ENCODE measurements at places on chromosomes 1 and 21. TPM values are rescaled to one million over a fixed set of nuclear protein-coding genes. Genes with fewer than 3 reads are reported as not detected.
A peak's percentile ranks its signal among the peaks of the same experiment; 100 is the strongest.

- no peak for DNase-seq
Measured at GRCh38 chr1:216804111-216804510, 80.9 kb upstream of the ESRRG start.

- peak; percentile 66 for DNase-seq
Measured at GRCh38 chr1:89519779-89520358, 4.8 kb upstream of the LRRC8B start.

GRCh38 chr1:94160811-94161210 is 39.9 kb upstream of the ABCA4 start:
- DNase-seq, result peak; percentile 50

DNA sequence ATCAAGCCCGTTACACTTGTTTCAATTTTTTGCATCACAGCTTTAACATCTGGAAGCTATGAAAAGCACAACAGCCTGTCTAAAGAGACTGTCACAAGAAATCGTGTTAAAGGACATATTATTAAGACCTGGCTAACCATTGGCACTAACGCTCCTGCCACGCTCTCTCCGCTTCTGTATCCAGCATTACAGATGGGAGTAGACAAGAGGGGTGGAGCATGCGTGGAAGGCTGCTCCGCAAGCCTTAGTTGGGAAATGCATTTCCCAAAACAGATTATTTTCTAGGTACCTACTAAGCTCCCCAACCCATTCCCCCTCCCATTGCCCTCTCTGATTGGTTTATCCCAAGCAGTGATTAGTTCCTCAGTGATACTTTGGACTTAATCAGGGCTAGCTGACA is 72.4 kb downstream of the NTNG1 start:
- no peak for DNase-seq

DNA sequence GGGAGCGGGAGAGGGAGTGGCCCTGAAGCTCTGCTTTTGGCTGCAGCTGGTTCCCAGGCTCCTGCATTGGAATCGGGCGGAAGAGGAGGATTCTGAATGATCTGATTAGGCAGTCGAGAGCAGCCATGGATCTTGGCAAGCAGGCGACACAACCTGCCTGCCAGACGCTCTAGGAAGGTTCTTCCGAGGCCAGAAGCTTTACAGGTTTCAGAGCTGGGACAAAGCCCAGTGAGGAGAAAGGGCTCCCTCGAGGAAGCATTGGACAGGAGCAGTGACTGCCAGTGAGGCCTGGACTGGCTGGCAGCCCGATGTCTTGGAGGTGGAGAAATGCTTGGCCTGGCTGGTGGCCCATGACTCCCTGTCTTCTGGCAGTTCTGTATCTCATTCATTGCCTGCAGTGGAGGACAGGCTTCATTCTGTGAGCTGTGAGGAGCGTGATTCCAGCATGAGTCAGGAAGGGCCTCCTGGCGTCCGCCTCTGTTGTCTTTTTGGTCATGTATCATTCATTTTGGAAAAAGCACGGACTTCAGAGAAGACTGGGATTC is 132.7 kb upstream of the IPO9 start:
- peak; percentile 92 for DNase-seq

- DNase-seq, result no peak
Measured at GRCh38 chr1:55938376-55938850, 641.0 kb downstream of the PLPP3 start.

The PKLR gene
- not detected for total RNA-seq

DNA sequence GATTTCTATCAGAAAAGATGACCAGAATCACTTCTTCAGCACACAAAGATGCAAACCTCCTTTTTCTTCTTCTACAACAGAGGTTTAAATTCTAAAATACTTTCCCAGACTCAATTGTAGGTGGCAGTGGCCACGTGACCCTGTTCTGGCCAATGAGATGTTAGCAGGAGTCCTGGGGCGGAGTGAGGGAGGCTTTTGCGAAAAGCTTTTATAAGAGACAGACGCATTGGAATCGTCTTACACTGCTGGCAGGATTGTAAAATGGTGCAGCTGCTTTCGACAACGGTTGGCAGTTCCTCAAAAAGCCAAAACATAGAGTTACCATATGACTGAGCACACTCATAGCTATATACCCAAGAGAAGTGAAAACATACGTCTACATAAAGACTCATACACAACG is 87.0 kb upstream of the MAGI3 start:
- DNase-seq, result no peak

The AXDND1 gene
- total RNA-seq, result not detected

DNA sequence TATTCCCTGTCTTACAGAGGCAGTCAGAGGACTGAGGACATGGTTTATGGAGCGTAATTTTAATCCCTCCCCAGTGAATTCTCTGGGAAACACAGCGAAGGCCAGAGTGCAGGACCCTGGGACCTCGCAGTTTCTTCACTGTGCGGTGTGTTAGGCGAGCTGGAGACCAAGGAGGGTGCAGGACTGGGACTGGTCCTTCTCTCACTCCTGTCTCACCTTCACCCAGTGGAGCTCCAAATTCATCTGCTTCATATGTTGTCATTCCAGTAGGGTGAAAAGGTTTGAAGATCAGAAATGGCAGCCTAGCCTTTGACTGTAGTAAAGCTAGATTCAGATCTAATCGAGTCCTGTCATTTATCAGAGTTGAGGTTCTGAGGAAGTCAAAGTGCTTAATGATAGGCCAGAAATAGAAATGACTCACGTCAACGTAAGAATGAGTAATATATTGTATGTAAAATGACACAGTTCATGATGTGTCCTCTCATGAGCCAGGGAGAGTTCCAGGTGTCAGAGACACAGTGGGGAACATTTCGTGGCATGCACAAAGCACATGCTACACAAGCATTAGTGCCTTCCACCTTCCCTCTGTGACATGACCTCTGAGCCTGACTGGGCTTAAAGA is 647.5 kb downstream of the SMYD3 start:
- peak; percentile 92 for DNase-seq

The TSPEAR gene
- total RNA-seq, result 3.2 TPM

DNA sequence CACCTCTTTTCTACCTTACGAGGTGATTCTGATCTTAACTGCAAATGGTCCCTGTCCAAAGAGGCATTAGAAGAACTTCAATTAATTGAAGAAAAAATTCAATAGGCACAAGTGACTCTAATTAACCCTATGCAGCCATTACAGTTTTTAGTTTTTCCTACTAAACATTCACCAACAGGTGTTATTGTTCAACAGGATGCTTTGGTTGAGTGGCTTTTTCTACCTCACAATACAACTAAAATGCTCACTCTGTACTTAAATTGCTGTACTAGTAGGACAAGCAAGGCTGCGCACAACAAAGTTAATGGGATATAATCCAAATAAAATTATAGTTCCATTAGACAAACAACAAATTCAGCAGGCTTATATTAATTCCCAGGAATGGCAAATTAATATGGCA is 11.6 kb upstream of the PM20D1 start:
- no peak for DNase-seq

The GPA33 gene
- 0.04 TPM for total RNA-seq

- DNase-seq, result no peak
Measured at GRCh38 chr1:201434266-201434665, 12.7 kb upstream of the TNNI1 start.

DNA sequence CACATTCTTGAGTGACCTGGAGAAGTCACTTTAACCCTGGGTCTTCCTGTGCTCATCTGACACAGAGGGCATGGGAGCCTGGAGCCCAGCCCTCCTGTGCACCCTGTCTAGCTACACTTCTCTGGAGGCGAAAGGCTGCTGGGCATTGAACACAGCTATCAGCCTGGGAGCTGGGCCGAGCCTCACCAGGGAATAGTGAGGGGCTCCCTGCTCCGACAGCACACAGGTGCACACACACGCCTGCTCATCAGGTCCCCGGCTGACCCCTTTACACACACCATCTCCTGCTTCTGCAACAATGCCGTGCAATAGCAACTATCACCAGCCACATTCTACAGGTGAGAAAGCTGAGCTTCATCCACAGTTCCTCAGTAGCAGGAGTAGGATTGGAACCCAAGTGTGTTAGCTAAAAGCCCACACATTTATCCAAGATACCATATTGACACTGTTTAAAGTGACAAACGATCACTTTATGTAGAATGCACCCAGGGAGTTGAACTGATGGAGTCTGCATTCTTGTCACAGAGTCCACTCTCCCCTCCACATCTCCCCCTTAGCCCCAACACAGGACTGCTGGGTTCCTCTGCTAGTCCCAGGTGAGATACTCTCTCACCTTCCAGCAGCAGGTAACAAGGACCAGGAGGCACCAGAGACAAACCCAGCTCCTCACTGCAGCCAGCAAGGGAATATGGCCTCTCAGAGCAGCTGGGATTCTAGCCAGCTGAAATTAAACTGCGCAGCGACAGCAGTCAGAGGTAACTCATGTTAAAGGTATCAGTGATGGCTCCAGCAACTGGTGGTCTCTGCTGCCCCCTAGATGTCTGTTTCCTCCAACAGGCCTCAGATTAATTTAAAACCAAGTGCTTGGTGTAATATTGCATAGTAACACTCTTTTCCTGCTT is 18.3 kb upstream of the CAPN8 start:
- DNase-seq, result peak; percentile 90

The PODN gene
- total RNA-seq, result not detected

GRCh38 chr1:234686035-234686434 is 76.1 kb upstream of the IRF2BP2 start:
- no peak for DNase-seq

- peak; percentile 50 for DNase-seq
Measured at GRCh38 chr1:8373581-8374241, 55.8 kb downstream of the SLC45A1 start.

DNA sequence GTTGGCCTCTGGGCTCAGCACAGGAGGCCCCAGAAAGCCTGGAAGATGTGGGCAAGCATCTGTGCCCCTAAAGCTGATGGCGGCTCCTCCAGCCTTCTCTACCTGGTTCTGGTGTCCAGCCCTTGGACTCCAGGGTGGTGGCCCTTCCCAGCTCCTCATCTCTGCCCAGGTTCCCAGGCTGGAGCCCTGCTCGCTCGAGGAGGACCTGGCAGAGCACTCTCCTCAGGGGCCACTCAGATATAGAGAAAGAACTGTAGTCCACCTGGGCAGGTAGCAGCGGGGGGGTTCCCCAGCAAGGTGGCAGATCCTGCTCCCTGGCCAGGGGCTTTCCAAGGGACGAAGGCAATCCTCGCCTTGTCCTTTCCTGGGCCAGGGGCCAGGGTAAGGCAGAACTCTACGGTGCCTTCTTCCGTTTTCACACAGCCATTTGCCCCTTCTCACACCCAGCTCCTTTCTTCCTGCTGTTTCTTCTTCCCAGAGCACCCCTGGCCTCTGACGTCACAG is 18.9 kb downstream of the WNT4 start:
- no peak for DNase-seq

- peak; percentile 93 for DNase-seq
Measured at GRCh38 chr1:94617134-94617805, 75.7 kb upstream of the F3 start.

DNA sequence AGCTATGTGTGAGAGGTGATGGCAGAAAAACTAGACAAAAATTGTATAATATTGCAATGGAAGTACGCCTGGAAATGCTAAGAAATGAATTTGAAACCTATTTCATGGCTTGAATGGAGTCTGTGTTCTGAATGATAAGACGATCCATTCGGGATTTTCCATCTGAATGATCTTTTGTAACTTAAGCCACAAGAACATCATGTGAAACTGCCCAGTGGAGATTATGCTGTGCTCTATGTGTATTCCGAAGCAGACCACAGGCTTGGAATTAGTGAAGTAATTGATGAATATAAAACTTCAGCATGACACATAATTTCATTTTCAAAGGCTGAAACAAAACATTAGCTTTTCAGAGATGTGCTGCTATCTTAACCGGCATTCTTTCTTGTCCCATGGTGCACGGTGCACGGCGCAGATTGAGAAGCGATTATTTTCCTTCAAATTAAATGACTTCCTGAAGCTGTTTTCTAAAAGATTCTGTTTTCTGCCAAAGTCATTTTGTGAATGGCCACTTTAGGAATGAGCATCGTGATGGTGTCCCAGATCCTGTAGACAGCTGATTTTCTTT is 652.9 kb downstream of the PLA2G4A start:
- DNase-seq, result no peak

- no peak for DNase-seq
Measured at GRCh38 chr1:38715415-38715814, 144.2 kb downstream of the RRAGC start.

DNA sequence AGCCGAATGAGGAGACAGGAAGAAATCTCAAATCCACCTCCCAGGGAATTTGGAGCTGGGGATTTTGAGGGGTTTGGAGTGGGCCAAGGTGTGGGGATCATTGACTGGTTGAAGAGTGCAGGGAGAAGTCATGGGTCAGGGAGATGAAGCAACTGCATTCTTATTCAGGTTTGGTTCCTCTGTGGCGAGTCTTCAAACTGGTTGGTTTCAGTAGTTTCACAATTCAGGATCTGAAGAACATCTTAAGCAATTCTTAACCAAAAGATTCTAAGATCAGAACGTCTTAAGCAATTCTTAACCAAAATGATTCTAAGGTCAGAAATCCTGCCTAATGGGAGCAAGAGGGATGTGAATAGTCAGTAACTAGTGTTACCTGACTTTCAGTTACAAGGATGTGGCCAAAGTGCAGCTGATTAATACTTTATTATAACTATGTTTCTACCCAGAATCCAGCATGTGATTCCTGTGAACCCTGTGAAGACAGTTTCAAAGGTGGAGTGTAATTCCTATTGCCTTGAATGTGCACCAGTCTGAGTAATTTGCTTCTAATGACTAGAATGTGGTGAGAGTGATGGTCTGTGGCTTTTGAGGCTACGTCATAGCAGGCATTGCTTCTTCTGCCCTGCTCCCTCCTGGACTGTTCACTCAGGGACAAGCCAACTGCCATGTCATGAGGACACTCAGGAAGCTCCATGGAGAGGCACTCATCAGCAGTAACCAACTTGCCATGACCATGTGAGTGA is 61.2 kb downstream of the OLFML3 start:
- no peak for DNase-seq

DNA sequence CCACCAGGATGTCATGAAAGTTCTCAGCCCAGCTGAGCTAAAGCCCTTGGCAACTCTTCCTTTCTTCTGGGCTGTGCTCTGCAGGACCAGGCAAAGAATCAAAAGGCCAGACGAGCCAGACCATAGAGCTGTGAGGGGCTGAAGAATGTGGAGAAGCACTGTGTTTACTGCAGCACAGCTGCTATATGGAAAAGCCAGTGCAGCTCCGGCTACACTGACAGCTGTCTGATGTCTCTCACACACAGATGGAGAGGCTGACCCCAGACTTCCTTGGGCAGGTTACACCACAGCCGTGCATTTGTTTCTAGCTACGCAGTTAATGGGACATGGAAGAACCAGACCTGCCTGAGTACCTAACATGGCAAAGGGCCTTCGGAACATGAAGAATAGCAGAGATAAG is 40.3 kb downstream of the CD247 start:
- DNase-seq, result no peak

- DNase-seq, result no peak
Measured at GRCh38 chr1:236284291-236284721, 2.5 kb upstream of the ERO1B start.

The APH1A gene
- 211 TPM for total RNA-seq

DNA sequence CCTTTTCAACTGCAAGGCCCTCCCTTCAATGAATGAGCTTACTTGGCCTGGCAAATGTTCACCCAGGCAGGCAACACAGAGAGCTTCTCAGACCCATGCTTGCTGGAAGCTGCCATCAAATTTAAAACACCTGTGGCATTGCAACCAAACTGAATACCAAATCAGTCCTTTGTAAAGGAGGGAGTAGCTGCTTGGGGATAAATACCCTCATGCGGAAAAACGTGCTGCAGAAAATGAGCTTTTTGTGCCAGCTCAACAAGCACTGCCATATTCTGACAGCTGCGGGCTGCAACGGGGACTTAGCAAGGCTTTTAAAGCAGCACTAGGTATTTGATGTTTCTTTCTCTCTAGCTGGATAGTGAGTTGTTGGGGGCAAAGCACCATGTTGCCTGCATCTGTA is 119.7 kb downstream of the PLPPR4 start:
- DNase-seq, result no peak

- DNase-seq, result no peak
Measured at GRCh38 chr1:64472805-64473204, 2.9 kb downstream of the CACHD1 start.

The AGMAT gene
- 9.4 TPM for total RNA-seq

GRCh38 chr1:170030212-170030611 is 44.3 kb downstream of the KIFAP3 start:
- peak; percentile 42 for DNase-seq

Data from PC-3 (cell line).